ENCODE measurements at places on chromosomes 12 and 14.

DNA sequence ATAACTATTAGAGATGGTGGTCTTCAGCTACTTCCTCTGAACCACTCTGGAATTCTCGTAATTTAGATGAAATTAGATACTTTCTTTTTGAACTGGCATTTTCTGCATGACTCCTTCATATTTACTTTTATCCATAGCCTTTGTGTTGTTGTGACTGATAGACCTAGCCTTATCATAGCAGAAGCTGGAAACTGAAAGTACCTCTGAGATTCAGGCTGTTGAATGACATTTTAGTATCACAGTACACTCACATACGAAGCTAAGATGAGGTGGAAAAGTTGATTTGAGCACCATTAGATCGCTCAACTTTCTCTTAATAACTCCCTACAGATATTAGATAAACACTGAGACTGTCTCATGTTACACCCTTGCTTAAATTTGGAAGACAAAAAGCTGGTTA, 525.1 kb upstream of the FBXO33 start:
- no peak for DNase-seq

GRCh38 chr12:105477873-105478272, 147.4 kb downstream of the C12orf75 start:
- DNase-seq, result no peak

- no peak for DNase-seq
These were observed 95.8 kb downstream of the PRKCH start for GRCh38 chr14:61417141-61417540.

DNA sequence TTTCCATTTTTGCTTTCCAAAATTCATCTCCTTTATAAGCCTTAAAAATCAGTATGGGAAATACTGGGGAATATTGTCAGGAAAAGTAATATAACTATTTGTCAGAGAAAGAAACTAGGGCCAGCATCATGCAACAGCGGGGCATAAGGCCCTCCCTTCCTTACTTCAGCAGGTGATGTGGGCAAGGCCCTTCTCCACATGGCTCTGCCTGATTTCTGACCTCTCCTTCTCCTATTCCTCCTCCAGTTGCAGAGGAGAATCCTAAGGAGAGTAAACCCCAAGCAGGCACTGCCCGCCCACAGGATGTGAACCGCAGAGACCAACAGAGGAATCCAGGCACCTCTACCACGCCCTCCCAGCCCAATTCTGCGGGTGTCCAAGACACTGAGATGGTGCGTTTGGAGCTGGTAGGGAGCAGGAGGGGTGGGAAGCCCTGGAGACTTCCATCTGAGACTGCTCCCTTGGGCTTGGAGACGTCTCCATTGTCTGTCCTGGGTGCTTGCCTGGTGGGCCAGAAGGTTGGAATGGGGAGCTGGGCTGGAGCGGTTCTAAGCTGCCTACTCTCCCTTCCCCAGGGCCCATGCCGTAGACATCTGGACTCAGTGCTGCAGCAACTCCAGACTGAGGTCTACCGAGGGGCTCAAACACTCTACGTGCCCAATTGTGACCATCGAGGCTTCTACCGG, 2.7 kb upstream of the SOAT2 start:
- no peak for DNase-seq

GRCh38 chr12:12018454-12018853, 52.3 kb upstream of the BCL2L14 start:
- no peak for DNase-seq

DNA sequence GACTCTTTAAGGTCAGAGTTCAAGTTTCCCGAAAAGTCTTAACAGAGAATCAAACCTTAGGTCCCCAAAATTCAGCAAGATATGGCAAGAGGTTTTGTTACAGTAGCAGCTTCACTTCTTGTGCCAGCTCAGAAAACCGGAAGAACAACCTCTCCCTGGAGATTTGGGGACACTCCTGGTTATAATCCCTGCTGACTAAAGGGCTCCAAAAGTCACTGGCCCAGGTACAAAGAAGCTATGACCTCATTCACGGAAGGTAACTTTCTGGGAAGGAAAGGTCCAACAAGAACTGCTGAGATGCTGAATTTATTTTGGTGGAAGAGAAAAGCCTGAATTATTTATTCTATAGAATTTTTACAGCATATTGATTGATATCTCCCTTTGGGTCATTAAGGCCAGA, 55.6 kb upstream of the DIO2 start:
- no peak for DNase-seq

- no peak for DNase-seq
These were observed 33.7 kb upstream of the DLK1 start for GRCh38 chr14:100692859-100693558.

DNA sequence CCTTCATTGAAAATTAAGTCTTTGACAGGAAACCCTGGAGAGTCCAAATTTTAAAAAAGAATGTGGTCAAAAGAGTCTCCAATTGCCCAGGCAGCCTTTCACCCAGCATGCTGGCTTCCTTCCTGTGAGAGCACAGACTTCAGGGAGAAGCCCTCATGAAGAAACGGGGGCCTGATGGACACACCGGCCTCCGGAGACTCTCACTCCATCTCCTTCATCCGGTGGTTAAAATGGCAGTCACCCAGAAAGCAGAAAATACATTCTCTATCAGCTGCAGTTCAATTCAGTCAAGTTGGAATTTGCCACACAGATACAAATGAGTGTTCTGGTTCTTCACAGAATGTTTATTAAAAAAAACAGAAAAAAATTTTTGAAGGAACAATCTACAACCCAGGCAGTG, 56.5 kb downstream of the CPM start:
- DNase-seq, result no peak

GRCh38 chr12:10031771-10032175, 1.3 kb downstream of the CLEC9A start:
- no peak for DNase-seq

DNA sequence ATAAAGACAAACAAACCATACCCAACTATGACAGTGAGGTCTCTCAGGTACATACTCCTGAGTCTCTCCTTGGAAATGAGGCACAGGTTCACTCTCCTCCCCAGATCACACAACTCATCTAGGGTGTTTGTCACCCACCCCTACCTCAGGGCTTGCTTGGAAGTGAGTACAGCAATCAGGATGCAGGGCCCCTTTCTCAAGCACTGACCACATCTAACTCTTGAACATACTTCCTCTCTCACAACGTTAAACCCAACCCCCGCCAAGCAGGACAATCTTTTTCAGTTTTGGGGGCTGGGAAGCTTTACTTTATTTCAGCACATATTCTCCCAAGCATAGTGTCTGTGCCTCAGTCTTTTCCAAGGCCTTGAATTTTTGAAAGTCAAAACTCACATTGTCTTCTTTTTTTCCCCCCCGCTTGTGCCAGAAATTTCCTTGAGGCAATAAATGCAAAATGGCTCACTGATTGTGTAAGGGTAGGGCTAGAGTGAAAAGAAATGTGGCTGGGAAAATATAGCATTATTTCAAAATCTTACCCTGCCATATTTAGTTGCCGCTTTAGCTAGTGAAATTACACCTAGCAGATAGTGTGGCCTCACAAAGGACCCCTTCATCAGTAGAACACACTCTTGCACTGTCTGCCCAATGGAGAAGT, 2.4 kb upstream of the GPR65 start:
- no peak for DNase-seq

GRCh38 chr12:32027684-32028365, 68.6 kb downstream of the RESF1 start:
- no peak for DNase-seq

DNA sequence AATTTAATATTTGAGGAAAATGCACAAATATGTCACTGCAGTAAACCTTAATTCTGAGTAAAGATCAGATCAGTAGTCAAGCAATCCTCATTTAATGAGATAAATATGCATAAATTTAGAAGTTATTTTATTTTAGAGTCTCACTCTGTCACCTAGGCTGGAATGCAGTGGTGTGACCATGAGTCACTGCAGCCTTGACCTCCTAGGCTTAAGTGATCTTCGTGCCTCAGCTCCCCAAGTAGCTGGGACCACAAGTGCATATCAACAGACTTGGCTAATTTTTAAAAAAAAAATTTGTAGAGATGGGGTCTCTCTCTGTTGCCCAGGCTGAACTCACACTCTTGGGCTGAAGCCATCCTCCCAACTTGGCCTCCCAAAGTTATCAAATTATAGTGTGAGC, 41.3 kb downstream of the LMO3 start:
- DNase-seq, result no peak

DNA sequence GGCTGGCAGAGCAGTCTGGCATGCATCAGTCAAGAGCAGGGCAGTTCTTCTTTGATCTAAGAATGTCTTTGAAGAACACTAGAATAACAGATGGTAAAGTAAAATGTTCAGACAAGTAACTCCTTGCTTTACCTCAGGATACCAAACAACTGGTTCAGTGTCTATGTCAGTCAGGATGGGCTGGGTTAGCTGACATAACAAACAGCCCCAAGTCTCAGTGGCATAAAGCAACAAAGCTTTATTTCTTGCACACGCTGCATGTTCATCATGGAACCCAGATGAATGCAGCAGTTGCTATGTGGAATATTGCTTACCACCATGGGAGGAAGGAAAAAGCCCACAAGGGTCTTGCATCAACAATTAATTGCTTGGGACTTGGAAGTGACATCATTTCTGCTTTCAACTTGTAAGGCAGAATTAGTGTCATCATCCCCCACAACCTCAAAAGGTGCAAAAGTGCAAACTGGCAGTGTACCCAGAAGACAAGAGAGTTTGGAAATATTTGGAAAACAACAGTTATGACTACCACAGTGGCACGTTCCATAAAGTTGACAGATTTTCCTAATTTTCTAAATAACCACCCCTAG, 21.2 kb downstream of the GPRC5D start:
- DNase-seq, result no peak

DNA sequence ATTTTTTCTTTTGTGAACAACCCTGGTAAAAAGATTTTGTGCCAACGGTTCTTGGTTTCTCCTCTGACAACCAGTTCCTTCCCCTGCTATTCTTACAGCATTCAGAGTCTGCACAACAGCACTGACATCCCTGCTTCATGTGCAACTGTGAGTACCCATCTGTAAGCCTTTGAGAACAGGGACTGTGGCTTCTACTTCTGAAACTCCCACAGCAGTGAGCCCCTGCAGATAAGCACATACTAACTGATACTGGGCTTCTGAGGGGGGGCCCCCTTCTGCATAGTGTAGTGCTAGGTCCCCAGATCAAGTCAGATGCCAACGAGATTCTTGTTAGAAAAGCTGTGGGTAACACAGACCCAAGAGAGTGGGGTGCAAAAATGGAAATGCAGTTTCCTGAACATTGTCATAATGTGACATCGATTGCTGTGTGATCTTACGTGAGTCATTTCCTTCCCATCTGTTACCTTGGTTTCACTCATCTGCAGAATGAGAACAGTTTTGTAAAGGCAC, 11.1 kb upstream of the NINJ2 start:
- no peak for DNase-seq

GRCh38 chr12:14886271-14886670, 617 bp upstream of the MGP start:
- no peak for DNase-seq

DNA sequence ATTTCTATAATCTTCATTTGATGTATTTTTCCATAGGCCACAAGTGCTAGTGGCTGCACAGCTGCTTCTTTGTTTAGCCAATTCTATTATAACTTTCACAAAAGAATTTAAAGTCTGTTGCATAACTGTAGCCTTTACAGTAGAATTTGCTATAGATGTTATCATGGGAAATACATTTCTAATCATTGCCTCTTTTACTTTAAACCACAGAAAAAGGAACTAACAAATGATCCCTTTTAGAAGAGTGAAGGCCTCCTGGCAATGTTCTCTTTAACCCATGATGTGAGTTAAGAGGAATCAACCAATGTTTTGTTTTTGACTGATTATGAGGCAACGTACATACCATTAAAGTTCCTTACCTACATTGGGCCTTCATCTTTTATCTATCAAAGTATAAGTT, 68.8 kb downstream of the RPL10L start:
- DNase-seq, result no peak

DNA sequence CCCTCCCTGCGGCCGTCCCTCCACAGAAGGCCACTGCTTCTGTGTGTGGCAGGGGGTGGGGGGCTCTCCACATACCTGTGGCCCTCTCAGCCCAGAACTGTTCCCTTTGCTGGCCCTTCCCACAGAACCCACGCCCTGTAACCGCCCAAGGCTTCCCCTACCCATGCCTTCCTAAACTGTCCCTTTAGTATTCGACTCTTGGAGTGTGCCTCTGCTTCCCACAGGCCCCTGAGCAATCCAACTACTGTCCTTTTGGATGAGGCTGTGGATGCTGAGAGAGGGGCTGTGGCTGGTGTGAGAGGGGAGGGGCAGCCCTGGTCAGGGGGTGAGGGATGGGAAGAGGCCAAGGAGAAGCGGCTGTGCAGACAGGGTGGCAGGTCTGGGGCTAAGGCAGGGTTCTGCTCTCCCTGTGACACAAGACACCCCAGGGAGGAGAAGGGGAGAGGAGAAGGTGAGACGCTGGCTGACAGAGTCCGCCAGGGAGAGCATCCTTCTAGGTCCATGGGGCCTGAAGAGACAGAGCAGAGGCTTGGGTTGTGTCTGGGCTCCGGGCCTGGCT, 46.0 kb downstream of the DLK1 start:
- DNase-seq, result no peak

DNA sequence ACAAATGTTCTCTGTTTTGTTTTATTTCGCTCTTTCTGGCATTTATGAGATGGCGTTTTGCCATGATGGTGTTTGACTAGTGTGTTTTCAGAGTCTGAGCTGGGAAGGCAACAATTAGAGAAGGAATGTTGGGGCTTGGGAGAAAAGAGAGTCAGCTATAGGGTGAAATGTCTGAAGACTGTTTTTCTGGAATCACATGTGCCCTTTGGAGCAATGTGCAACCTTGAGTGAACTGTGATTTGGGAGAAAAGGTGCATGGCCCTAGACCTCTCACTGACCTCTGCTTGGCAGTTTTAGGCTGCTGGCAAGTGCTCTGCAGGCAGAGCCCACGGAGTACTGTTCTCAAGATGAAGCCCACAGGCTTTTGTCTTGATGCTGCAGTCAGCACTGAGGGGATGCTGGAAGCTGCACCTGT, 379.9 kb upstream of the PDE3A start:
- no peak for DNase-seq

GRCh38 chr12:80352474-80352873, 91.6 kb upstream of the PTPRQ start:
- DNase-seq, result no peak

- DNase-seq, result no peak
These were observed 121.2 kb upstream of the LRIG3 start for GRCh38 chr12:59041241-59042121.

GRCh38 chr12:60535363-60535762, 939.5 kb downstream of the SLC16A7 start:
- DNase-seq, result no peak

DNA sequence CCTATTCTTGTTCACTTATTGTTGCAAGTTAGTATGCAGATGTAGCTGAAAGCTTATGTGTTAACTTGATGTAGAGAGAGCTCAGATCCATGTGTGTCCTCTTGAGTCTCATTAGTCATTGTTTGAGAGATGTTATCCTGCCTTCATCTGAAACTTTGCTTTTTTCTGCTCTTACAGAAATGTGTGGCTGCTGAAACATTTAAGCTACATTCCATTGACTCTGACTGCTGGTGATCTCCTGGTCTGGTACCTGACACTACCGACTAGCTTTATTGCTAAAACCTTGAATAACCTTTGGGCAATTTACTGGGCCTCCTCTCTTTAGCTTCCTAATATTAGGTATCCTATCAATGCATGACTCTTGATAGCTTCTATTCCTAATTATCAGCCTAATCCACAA, 705.6 kb upstream of the FOXG1 start:
- no peak for DNase-seq

GRCh38 chr12:124039276-124039675, 66.3 kb downstream of the ZNF664 start:
- no peak for DNase-seq

All from right renal cortex interstitium (tissue), 3 donors.